ENCODE measurements at places on chromosomes 5 and 9.

- DNase-seq, result no peak
Measured at GRCh38 chr5:144369006-144369405, 198.3 kb downstream of the KCTD16 start.

- DNase-seq, result peak; percentile 35
Measured at GRCh38 chr5:78541086-78541654, 107.4 kb downstream of the LHFPL2 start.

DNA sequence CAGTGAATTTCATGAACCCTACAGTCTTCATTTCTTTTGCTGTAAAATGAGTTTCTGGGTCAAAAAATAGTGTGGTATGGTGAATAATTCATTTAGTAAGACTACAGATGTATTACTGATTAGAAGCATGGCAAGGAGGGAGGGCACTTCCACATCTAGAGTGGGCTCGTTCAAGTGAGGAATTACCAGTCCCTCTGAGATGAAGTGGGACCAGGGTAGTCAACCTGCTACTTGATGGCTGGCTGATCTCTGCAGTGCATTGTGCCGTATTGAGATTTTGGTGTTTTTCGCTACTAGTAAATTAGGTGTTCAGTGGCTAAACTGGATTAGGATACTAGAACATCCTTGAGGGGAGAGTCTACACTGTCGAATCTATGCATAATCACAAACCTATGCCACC, 10.8 kb downstream of the CDC37L1 start:
- DNase-seq, result no peak

DNA sequence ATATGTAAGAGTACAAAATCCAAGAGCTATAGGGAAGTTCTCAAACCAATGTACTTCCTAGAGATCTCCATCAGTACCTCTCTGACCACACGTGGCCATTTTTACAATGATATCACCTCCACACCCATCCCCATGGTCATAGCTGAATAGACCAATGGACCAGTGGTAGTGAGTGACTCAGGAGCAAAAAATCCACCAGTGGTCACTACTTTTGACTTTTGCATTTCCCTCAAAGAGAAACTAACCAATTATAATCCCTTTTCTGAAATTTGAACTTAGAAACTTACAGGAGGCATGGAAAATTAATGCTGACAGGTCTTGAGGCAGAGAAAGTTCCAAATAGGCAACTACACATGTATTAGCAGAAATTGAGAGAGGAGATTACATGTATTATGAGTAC, 238.4 kb downstream of the TRPM3 start:
- no peak for DNase-seq

GRCh38 chr9:109787735-109788134, 7.7 kb downstream of the PALM2AKAP2 start:
- DNase-seq, result no peak

DNA sequence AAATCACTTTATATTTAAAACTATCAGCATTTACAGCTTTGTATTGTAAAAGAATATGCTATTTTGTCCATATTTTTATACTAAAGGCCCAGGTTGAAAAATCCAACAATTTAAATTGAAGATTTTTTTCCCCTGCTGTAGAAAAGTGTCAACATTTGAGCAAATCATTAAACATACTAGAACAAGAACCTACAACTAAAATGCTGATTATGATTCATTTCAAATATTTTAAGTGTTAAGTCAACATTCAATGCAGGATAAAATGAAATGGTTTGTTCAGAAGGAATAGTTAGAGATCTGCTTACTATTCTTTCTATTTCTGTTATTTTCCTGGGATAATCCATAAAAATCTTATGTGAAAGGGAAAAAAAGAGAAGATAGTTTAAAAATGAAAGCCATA, 866.5 kb upstream of the DMAC1 start:
- no peak for DNase-seq

GRCh38 chr9:136361047-136361753, 2.3 kb downstream of the DNLZ start:
- DNase-seq, result no peak

- no peak for DNase-seq
Measured at GRCh38 chr5:6570530-6570929, 62.3 kb downstream of the NSUN2 start.

DNA sequence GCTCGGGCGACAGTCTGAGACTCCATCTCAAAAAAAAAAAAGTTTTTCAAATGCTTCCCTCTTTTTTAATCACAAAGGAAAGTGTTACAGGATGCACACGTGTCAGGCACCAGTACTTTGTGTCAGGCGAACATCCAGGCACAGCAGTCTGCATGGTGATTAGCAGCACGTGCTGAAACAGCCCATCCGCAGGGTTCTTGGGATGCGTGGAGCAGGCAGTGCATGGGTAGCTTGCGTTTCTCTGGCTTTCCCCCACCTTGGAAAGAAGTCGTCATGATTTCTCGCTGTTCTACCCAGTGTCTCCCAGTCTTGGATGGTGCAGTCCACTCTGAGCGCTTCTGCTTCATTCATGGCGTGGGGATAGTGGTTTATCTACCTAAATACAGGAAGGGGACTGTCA, 35.4 kb downstream of the GPR107 start:
- DNase-seq, result no peak

DNA sequence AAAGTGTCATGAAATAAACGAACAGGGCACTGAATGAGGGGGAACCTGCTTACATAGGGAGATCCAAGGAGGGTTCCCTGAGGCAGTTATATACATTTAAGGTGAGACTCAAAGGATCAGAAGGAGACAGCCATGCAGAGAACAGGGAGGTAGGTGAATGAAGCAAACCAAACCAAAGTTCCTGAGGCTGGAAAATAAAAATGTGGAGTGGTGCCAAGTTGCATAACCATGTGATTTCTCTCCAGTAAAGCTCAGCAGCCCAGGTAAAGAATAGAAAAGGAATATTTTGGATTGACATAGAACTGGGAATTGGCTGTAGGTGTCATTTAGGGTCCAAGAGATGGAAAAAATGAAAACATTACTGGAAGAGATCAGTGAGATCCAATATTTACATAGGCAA, 110.7 kb downstream of the CAAP1 start:
- DNase-seq, result no peak

- no peak for DNase-seq
Measured at GRCh38 chr5:17912794-17913193, 278.5 kb downstream of the TAF11L14 start.

DNA sequence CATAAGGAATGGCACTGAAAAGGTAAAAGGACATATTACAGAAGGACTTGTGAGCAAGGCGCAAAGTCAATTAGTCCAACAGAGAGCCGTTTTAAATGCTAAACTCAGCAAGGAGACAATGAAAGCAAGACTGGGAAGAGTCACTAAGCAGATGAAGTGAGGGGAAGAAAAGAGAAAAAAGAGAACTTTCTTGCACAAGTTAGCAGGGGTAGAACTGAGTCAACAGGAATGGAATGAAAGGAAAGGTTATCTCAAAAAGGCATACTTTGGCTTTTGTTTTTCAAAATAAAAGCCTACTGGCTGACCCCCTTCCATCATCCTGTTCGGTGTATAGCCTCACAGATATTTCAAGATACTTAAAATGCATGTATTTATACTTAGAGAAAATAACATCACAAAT, 75.0 kb downstream of the NR6A1 start:
- DNase-seq, result no peak

DNA sequence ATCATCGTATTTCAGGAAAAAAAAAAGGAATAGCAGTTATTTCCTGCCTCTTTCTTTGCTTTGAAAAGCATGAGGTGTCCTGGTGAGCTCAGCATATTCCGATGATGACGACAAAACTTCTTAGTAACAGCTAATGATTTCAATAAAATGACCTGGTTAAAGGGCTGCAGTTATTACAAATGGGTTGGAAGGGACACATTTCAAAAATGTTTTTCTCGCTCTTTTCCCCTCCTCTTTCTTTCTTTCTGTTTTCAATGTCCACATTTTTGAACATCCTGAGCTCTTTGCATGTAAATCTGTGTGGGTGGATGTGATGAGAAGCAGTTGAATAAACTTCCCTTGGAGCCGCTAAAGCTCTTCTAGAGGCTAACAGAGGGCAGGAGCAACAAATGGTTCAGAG, 186.8 kb upstream of the SLC27A6 start:
- DNase-seq, result no peak

DNA sequence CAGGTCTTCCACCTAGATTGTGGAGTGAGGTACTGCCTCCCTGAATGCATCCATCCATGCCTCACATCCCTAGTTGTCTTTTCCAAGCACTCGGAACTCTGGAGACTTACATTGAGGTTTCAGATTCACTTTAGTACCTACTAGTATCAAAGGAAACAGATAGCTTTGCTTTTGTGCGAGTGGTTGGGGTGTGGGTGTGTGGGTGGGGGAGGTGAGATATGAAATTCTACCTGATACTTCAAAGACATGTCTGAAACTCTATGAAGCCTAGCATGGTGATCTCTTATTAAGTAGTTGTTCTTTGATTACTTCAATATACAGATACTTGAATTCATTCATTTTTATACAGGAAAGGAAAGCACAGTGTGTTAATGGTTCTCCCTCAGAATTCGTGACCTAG, 64.4 kb downstream of the MCCC2 start:
- no peak for DNase-seq

- DNase-seq, result peak; percentile 35
Measured at GRCh38 chr5:139178935-139179334, 19.2 kb downstream of the SIL1 start.

DNA sequence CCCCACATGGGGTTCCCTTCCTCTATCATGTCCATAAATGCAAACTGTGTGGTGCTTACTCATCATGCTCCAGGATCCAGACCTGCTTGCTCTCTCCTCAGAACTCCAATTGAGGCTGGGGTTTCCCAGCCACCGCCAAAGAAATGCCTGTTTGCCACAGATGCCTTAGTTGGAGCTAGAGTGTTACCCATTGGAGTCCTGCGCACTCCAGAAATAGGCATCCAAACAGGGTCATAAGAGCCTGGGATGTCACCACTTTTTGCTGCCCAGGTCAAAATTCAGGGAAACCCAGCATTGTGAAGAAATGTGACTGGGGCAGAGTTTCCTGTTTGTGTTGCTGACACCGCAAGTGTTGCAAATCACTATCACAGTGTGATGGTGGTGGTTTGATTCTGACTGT, 60.7 kb upstream of the SPDL1 start:
- no peak for DNase-seq

DNA sequence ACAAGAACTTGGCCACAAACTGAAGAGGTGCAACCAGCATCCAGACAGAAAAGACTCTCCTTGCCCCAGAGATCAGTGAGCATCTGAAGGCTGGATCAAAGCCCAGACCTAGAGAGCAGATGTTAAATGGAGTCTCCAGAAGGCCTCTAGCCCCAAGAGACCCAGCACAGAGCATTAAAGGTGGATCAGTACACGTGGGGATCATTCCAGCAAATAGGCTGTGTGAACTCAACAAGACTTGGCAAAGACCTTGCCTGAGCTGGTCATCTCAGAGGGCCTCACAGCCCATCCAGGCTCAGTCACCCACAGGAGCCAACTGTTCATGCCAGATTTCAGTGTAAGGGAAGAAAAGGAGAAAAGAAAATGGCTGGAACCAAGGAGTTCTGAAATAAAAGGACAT, 214.0 kb downstream of the ENC1 start:
- DNase-seq, result no peak

DNA sequence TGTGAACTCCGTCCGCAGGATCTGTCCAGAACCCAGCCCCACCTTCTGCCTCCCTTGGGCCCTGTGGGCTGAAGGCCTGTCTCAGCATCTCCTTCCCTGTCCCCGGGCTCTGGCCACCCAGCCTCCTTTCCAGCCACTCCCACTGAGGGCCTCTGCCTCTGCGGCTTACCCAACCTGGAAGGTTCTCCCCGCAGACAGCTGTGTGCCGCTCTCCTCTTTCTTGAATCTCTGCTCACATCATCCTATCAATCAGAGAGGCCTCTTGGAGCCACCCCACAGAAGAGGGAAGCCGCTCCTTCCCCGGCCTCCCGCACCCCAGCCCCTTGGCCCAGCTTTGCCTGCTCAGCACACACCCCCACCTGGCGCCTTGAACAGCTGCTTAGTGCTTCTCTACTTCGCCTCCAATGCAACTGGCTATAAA, 81.5 kb upstream of the UNC5A start:
- no peak for DNase-seq

GRCh38 chr5:62152394-62153087, 153.5 kb upstream of the KIF2A start:
- DNase-seq, result no peak

- DNase-seq, result no peak
Measured at GRCh38 chr5:172828911-172829431, 5.1 kb upstream of the ERGIC1 start.

DNA sequence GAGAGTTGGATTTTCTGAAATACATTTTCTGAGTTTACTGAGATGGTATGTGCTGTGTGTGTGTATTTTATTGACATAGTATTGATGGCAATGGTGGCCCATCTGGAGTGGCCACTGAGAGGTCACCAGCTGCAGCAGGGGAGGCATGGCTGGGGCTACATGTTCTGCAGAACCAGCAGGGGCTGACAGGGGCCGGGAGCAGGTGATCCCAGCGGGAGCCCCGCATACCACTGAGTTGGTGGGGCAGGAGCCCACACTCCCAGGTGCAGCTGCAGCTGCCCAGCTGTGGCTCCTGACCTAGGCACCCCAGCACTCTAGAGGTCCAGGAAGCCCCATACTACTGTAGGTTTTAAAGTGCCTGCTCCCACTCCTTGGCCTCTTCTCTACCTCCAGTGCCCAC, 1044.2 kb upstream of the CDH9 start:
- no peak for DNase-seq

DNA sequence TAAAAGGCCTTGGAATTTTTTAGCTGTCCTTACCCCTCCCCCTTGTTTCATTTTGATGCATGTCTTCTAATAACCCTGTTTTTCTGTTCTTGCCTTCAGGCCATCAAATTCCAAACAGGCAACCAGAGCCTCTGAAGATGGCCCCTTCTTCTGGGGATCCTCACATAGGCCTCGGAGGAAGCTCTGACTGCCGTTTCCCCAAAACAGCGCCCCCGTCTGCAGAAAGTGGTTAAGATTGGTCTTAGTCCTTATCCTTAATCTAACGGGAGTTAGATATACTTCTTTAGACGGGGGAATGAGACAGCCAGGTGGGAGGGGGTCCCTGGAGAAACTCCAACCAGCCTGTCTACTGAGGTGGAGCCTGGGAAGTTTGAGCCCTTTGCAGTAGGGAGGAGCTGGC, 226.3 kb upstream of the ZNF608 start:
- no peak for DNase-seq

GRCh38 chr5:53649352-53649751, 88.9 kb downstream of the NDUFS4 start:
- no peak for DNase-seq

GRCh38 chr5:172049226-172049796, 42.9 kb upstream of the FBXW11 start:
- peak; percentile 43 for DNase-seq

DNA sequence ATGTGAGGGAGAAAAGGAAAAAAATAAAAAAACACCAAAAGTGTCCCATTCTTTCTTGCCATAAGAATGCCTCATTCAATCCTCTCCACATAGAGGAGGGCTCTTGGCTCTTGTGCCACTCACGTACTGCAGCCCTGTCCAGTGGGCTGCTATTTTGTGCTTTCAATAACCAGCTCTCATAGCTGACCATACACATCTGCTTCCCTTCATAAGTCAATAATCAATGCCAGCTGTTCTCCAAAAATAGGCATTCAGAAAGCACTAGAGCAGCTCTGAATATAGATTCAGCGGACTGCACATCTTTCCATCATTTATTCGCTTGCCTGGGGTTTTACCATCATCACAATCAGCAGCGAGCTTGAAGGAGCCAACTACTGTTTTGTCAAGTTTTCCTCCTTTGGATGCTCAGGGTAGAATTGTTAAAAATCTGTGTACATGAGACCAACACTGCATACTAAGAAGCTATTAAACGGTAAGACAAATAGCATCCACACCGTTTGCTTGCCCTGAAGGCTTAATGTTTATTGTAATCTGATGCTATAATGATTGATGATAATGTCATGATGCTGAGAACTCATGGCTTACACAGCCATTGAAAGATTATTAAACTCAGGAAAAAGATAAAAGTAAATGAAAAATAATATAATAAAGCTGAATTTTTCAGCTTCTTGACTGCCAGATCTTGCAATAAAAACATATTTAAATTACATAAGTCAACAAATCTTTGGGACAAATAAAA, 80.0 kb downstream of the OXCT1 start:
- no peak for DNase-seq

Measured in common myeloid progenitor, CD34-positive (primary cell).